Activated CD4-positive, alpha-beta T cell treated with anti-CD3 and anti-CD28 coated beads for 36 hours (primary cell): ENCODE measurements at places on chromosomes 4 and X. TPM values are rescaled to one million over a fixed set of nuclear protein-coding genes. Genes with fewer than 3 reads are reported as not detected.
A peak's percentile ranks its signal among the peaks of the same experiment; 100 is the strongest.

Gene ALAS2
- not detected for total RNA-seq

DNA sequence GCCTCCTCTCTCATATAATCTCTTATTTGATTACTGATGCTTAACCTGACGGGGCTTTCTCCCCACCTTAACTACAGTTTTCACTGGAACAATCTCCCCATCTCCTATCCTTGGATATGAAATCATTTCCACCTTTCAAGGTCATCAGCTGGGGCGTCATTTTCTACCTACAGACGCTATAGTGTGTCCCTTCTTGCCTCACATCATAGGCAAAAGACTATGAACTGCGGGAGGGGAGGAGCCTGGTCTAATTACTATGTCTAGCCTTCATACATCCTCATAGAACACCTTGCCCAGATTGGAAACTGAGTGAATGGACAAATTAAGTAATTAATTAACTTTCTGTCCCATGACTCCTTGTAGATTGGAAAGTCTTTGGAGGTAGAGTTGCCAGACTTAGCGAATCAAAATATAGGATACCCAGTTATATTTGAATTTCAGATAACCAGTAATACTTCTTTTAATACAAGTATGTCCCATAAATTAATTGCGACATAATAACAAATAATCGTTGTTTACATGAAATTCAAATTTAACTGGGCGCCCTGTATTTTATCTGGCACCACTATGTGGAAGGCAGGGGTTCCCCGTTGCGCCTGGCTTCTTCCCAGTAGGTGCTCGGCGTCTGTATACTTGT lies 752 bp upstream of the ATP6AP2 start:
- H3K4me3 ChIP-seq = peak overlapping the region; percentile 77
- H3K27me3 ChIP-seq = no peaks in the 10 kb centered on the region
- no peaks in the 10 kb centered on the region for H3K36me3 ChIP-seq
- no peak for DNase-seq
- peaks cover 26% of the 10 kb centered on the region for H3K4me1 ChIP-seq

DNA sequence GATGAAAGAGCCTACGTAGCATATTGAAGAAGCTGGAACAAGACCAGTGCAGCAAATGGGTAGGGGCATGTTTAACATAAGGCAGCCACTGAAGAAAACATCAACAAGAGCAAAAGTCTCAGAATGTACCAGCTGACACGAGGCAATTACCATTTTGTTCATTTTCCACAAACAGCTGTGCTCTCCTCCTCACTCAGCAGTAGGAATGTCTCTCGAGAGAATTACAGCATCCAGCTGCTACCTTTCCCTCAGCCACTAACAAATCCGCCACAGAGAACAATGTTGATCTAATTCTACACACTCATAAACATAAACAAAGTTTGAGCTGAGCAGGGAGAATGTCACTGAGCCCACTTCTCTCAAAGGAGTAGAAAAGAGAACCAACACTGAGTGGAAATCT lies 68.0 kb downstream of the OPHN1 start:
- H3K36me3 ChIP-seq = no peaks in the 10 kb centered on the region
- H3K4me3 ChIP-seq = no peak overlapping the region
- H3K27me3 ChIP-seq = no peaks in the 10 kb centered on the region
- H3K27ac ChIP-seq = no peak overlapping the region

Gene BTK
- not detected for total RNA-seq

DNA sequence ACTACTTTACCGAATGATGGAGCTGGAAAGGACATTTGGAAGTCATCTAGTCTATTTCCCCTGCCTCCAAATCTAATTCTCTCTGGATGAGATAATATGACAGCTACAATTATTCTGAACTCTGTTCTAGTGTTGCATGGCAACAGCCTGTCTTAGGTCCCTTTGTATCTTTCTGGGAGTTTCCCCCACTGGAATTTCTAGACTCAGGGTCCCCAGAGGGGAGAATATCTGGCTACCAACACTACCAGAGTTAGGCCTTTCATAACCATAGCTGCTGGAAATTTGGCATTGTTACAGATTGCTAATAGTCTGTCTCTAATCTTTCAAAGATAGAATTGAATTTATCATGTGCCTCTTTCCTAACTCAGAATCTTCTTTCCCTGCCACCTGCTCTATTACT lies 4.5 kb downstream of the MSN start:
- H3K4me3 ChIP-seq = peak overlapping the region; percentile 91
- peaks cover 52% of the 10 kb centered on the region for H3K4me1 ChIP-seq
- no peaks in the 10 kb centered on the region for H3K27me3 ChIP-seq
- peak overlapping the region; percentile 99 for H3K27ac ChIP-seq
